ENCODE measurements at places on chromosomes 6 and 20.

DNA sequence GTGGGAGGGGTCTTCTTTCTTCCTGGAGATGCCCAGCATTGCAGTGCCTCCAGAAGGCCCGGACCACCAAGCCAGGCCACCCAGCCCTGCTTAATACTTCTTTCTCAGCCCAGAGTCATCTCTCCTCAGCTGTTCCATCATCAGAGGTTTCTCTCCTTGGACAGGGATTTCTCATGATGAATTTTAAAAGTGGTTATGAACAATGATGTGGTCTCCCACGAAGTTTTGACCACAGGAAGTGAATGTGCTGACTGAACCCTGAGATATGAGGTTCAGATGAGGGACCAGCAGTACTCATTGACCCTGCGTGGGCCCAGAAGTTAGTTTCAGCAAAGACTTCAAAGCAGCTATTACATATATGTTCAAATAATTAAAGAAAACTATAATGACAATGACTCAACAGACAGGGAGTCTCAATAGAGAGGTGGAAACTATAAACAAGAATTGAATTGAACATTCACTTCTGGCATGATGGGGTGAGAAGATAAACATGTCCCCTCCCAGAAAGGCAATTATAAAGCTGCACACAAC, 114.5 kb upstream of the SLC22A16 start:
- DNase-seq, result no peak

- DNase-seq, result peak; percentile 96
Observed at GRCh38 chr6:43125119-43125518, 46.0 kb upstream of the SRF start.

- DNase-seq, result no peak
Observed at GRCh38 chr6:72522735-72523141, 99.1 kb upstream of the KCNQ5 start.

DNA sequence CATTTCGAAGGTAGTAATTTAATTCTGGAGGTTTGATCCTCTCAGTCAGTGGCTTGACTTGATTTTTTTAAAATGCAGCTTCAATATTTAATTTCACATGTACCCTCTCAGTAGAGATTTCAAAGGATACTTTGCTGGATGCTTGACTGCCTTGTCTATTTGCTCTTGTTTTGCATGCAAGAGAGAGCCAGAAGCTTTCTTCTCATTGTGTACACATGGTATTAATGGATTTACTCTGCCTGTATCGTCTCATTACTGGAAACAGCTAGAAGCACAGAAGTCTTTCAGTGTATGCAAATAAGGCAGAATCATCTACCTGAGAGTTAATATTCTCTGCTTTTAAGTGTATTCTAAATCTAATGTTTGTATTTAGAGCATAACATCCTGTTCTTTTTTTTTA, 84.3 kb upstream of the FOXO3 start:
- DNase-seq, result no peak

DNA sequence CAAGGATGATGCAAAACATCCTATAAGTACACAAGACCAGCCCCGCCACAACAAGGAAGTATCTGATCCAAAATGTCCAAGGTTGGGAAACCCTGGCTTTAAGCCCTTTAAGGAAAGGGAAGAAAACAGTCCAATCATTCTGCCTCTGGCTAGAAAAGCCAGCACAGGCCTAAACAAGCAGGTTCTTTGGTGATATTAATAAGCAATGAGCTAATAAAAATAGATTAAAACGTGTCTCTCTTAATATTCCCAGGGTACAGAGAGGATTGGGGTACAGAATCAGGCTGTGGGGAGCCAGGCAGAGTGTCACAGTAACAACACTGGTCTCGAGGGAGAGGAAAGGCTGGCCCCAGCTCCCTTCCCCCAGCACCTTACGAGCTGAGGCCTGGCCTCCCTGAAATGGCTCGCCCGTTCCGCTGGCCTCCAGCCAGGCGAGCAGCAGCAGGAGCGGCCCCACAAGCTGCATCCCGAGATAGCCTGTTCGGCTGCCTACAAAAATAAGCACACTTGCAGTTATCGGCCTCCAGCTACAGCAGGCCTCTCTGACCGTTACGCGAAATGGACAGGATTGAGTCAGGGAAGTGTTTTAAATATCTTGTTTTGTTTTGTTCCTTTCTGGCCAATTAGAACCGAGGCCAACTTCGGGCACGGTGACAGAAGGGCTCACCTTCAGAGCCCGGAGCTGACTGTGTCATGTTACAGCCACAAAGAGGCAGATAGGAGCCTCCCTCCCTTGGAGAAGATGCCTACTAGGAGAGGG, 4.0 kb upstream of the ZMYND8 start:
- peak; percentile 81 for DNase-seq

- DNase-seq, result peak; percentile 92
Observed at GRCh38 chr6:130365166-130366106, at the start of gene TMEM200A. Gene TMEM200A (plus strand): TSS chr6:130366017. CDS start chr6:130440423, 74,406 bp downstream.

- DNase-seq, result no peak
Observed at GRCh38 chr6:99183066-99183465, 166.4 kb downstream of the FAXC start.

DNA sequence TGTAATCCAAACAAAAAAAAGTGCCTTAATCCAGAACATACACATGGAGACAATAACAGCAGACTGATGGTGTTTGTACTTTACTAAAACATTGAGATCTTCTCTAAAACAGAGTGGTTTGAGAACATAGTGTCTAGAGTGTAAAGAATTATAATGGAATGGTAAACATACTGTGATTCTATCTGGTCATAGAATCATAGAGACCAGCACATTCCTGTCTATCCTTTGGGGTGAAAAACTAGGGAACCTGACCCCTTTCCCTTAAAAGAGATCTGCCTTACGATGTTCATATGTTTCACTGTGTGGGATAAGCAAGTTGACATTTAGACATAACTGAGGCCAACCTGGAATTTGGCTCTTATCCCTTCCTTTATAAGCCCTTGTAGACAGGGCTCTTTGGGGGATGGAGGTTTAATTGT, 55.7 kb downstream of the TRMT11 start:
- DNase-seq, result peak; percentile 15

DNA sequence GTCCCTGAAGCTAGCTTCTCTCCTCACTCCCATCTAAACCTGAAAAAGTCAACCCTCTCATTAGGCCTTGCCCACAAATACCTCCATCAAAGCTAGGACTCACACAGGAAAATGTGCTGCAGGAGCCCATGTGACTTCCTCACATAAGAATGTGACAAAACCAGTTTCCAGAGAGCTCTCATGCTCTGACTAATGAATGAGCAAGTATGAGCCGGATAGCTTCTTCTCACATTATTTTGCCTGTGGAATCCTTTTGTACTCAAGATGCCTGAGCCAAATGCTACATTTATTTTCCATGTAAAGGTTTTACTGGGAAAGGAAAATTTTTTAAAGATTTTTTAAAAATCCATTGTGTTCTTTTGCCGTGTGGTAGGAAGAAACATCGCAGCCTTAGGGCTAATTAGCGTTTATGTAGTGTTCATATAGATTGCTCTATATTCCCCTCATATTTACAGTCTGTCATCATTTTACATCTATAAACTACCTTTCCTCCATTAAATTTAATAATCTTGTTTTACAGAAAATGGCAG, 68.6 kb upstream of the CCN6 start:
- DNase-seq, result peak; percentile 63

- no peak for DNase-seq
Observed at GRCh38 chr20:58714923-58715351, 22.3 kb downstream of the NPEPL1 start.

- peak; percentile 71 for DNase-seq
Observed at GRCh38 chr6:56772737-56773184, 130.1 kb upstream of the DST start.

All from adipocyte (in vitro differentiated cells).